Nucleus accumbens (tissue), 56 donors: ENCODE measurements at places on chromosomes 12 and 14.

- DNase-seq, result no peak
Observed at GRCh38 chr12:31217356-31218130, 108.4 kb downstream of the SINHCAF start.

- no peak for DNase-seq
Observed at GRCh38 chr14:68682166-68683103, 110.4 kb downstream of the ZFP36L1 start.

DNA sequence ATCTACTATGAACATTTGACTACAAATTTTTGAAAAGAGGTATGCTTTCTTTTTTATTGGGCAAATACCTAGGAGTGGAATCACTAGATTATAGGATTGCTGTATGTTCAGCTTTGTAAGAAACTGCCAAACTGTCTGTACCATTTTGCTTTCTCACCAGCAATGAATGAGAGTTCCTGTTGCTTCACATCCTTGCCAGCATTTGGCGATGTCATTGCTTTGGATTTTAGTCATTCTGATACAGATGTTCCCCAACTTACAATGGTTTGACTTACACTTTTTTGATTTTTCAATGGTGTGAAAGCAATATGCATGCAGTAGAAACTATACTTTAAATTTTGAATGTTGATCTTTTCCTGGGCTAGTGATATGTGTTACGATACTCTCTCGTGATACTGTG, 328.7 kb downstream of the RAD51B start:
- DNase-seq, result no peak

DNA sequence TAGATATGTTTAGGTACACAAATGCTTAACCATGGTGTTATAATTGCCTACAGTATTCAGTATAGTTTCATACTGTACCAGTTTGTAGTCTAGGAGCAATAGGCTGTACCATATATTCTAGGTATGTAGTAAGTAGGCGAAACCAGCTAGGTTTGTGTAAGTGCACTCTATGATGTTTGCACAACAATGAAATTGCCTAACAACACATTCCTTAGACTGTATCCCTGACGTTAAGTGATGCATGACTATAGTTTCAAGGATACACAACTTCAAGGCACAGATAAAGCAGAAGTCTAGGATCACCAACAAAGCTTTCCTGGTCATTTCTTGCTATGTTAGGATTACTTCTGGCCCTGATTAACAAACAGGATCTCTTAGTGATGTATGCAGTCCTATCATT, 135.1 kb downstream of the SLC38A1 start:
- no peak for DNase-seq

- no peak for DNase-seq
Observed at GRCh38 chr12:34108405-34108803, 86.1 kb downstream of the ALG10 start.

DNA sequence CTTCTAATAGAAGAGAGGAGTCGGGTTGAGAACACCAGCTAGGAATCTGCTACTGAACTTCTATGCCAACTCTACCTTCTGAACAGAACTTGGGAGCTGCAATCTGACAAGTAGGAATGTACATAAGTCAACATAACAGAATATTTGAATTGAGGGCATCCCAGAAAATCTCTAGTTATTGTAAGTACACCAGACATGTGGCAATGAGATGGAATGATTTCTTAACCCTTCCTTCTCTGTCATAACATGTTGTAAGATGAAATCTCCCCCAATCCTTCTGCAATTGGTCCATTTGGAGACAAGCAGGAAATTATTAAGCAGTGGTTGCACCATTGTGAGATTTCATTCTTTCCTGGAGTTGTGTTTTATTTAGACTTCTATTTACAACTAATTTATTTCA, 68.7 kb upstream of the TMPO start:
- DNase-seq, result no peak

GRCh38 chr12:47350062-47350408, 270.3 kb upstream of the AMIGO2 start:
- DNase-seq, result no peak

DNA sequence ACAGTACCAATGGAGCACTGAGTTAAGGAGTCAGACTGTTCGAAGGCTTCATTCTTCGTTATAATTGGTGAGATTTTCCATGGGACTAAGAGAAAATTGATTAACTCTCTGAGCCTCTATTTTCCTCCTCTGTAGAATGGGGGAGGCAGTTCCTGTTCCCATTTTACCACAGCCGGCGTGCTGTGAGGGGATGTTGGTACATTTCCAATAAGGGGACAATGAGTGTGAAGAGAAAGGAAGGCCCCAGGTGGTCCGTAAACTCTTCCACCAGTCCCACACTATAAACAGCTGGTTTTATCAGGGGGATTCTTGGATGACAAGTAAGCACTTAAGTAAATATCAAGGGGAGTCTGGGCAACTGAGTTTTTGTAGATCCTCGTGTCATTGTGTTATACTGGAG, 109.9 kb downstream of the DAD1 start:
- no peak for DNase-seq

GRCh38 chr12:123120452-123121166, 30.3 kb downstream of the PITPNM2 start:
- DNase-seq, result no peak

DNA sequence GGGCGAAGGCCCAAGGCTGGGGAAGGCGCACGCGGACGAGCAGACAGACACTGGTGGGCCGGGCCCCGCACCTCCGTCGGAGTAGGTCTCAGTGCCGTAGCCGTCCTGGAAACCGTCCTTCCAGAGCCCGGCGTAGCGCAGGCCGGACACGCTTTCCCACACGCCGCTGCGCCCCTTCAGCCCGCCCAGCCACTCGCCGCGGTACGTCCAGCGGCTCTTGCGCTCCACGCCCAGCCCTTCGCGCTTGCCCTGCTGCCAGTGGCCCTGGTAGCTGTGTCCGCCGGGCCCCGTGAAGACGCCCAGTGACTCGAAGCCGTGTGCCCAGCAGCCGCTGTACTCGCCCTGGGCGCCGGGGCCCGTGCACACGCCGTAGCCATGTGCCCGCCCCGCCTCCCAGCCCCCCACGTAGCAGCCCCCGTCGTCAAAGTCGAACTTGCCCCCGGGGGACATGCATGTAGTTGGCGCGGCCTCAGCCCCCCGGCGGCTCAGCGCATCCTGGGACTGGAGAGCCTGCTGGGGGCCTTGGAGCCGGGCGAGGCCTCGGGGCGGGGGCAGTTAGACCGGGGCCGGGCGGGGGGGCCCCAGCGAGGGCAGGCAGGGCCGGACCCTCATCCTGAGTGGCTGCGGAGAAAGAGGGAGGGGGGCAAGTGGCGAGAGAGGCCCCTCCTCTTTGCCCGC, 1.4 kb downstream of the JPH4 start:
- no peak for DNase-seq

DNA sequence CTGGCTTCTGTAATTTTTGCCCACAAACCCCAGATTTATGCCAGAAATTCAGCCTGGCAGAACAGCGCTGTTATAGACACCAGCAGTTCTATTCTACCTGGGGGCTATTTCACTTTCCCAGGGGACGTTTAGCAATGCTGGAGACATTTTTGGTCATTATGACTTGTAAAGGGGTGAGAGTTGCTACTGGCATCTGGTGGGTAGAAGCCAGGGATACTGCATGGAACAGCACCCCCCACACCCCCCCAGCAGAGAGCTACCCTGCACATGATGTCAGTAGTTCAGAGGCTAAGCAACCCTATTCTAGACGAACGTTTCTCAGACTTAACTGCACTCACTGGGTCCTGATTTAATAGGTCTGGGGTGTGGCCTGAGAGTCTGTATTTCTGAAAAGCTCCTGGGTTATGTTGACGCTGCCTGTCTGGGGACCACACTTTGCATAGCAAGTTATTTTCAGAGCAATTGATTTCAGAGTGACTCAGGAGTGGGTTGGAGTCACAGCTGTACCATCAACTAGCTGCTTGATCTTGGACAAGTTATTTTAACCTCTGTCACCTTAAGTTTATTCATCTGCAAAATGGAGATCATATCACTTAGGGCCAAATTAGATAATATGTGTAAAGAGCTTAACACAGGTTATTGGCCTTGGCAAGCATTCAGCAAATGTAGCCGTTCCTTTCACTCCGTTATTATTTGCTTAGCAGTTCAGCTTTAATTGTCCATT, 48.5 kb downstream of the CHST11 start:
- DNase-seq, result no peak

DNA sequence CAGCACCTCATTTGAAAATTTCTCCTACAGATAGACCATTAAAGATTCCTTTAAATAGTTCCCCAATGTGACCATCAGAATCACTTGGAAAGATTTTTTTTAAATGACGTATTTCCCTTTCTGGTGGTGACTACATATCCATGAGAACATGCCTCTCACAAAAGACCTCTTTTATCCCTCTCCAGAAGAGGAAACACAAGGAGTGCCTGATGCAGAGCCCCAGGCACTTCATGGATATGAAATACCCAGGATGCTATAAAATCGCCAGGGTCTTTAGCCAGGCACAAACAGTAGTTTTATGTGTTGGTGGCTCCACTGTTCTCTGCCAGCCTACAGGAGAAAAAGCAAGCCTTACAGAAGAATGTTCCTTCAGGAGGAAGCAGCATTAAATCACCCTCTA, 97.1 kb downstream of the ETNK1 start:
- no peak for DNase-seq

DNA sequence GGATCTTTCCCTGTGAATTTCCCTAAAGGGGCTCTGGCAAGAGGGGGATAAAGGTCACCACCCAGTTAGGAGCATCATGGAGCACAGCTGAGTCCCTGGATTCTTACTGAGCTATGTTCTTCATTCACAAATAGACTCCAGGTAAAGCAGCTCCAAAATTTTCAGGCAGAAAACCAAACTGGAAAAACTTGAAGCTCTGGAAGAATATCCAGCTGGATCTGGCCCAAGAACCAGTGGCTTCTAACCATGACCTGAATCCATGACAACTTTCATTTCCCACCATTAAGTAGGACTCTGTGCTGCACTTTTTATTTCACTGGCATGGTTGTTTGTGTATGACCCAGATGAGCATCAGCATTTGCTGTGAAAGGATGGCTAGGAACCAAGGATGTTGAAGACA, 180.4 kb upstream of the FKBP4 start:
- no peak for DNase-seq

- no peak for DNase-seq
Observed at GRCh38 chr12:53184828-53185227, 4.1 kb upstream of the CSAD start.

- no peak for DNase-seq
Observed at GRCh38 chr12:93883436-93884154, 206.4 kb downstream of the CRADD start.

- no peak for DNase-seq
Observed at GRCh38 chr12:48420039-48420775, 52.2 kb upstream of the ANP32D start.

- DNase-seq, result peak; percentile 43
Observed at GRCh38 chr14:20855652-20856291, 35.4 kb upstream of the RNASE3 start.

DNA sequence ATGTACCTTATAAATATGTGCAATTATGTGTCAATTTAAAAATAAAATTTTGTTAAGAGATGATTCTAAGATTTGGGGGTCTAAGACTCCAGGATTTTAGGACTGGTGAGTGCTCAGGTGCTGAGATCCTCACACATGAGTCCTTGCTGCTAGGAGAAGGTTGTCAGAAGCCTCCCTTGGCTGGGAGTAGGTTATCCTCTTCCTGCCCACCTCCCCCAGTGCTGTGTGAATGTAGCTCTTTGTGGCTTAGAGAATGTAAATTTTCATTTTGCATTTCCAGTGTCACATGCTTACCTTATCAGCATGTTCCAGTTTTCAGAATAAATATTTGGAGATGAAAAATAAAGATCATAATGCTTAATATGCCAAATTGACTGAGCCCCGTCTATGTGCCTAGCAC, 114.2 kb upstream of the MDM1 start:
- DNase-seq, result no peak

DNA sequence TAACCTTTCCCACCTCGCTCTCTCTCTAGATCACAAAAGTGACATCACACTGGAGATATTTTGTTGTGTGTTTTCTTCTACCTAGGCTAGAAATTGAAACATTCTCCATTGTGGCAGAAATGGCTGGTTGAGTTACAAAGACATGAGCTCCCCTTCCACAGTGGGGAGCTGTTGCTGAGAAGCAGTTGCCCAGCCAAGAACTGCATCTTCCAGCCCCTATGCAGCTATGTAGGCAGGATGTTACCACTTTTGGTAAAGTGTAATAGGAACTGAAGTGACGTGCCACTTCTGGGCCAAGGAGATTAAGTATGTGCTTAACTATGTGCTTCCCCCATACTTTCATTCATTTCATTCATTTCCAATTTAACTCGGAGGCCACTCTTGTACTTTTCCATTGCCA, 138.7 kb upstream of the E2F7 start:
- DNase-seq, result no peak

- DNase-seq, result no peak
Observed at GRCh38 chr12:65935906-65936901, 111.9 kb downstream of the HMGA2 start.

- no peak for DNase-seq
Observed at GRCh38 chr12:108839018-108839889, 18.1 kb downstream of the SSH1 start.

GRCh38 chr14:58782011-58782410, 144.2 kb downstream of the DACT1 start:
- no peak for DNase-seq

- no peak for DNase-seq
Observed at GRCh38 chr14:74563233-74563585, 48.8 kb downstream of the LTBP2 start.

DNA sequence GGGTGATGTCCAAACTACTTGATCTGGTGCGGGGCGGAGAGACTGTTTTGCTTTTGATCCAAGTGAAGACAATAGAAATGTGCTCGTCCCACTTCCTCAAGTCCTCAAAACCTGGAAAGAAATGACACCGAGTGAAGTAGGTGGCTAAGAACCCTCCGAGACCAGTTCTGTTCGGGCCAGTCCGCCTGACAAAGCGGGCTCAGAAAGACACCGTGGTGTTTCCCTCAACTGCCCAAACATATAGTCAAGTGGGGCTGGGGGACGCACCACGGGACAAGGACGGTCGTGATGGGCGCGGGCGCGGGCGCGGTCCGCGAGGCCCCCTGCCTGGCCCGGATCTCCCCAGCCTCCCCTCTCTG, 1.6 kb downstream of the PHLDA1 start:
- DNase-seq, result no peak

- DNase-seq, result no peak
Observed at GRCh38 chr14:94058128-94058673, 22.8 kb downstream of the DDX24 start.

DNA sequence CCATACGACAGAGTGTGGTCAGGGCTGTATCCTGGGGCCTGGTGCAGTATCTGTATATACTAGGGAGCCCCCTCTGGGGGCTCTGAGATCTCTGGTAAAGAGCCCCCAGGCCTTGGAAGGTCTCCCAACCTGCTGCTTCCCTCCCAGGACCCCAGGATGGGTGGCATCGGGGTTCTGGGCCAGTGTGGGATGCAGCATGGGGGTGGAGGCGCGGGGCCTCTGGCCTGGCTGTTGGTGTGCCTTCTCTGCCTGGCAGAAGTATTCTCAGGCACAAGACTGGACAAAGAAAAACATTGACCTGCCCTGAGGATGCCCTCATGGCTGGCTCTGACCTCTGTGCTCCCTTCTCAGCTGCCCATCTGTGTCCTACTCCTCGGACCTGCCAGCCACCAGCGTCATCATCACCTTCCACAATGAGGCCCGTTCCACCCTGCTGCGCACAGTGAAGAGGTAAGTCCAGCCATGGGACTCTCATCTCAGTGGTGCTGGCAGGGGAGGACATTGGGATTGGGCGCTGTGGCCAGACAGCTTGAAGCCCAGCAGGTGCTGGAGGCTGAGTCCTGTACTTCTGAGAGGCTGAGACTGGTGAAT, 64.5 kb downstream of the GALNT16 start:
- DNase-seq, result no peak
